ENCODE measurements at places on chromosomes 12 and 14.

GRCh38 chr14:45891417-45892080, 638.5 kb upstream of the MIS18BP1 start:
- no peak for DNase-seq
- no peak overlapping the region for H3K4me3 ChIP-seq
- H3K36me3 ChIP-seq: no peaks in the 10 kb centered on the region

DNA sequence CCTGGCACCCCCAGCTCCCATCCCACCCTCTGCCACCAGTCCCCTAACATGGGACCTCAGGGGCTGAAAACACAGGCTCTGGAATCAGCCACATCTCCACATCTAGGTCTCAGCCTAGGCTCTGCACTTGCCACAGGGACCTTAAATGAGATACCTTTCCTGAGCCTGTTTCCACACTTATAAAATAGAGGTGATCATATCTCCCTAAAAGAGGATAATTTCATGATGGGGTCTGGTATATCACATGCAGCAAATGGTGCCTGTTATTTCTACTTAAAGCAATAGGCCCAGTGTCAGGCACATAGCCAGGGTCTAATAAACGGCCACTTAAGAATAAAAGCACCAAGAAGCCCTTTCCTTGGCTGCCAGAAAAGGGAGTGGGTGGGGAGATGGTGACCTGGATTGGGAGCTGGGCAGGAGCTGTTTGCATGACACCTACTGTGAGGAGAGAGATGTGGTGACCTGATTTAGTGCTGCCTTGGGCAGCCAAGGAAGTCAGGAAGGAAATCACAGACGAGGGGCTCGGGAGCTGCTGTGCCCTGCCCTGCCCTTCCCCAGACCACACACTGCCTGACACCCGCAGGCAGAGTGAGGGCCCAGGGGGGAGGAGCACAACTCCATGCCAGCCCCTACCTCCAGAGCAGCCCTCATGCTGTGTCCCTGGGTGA, 71.2 kb downstream of the IRF2BPL start:
- DNase-seq: peak; percentile 27
- H3K27me3 ChIP-seq: no peaks in the 10 kb centered on the region
- peak overlapping the region; percentile 97 for H3K27ac ChIP-seq

DNA sequence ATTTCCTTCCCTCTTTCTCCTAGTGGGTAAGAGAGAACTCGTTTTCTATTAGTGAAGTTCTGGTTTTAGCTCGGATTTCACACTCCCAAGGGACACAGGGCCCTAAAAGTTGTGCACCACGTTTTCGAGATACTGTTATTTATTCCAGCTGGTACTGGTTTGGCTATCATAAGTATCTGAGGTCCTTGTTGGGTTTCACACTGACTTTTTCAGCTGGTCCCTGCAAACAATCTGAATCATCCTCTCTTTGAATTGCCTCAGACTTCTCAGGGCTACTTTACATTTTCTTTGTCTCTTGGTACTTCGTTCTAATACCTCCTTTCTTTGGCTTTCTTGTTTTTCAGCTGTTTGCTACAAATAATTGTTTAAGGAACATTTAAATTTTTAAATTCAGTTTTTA, 75.7 kb downstream of the SCN8A start:
- no peaks in the 10 kb centered on the region for H3K27me3 ChIP-seq
- DNase-seq: no peak
- no peaks in the 10 kb centered on the region for H3K36me3 ChIP-seq
- no peak overlapping the region for H3K4me3 ChIP-seq
- H3K4me1 ChIP-seq: no peaks in the 10 kb centered on the region

GRCh38 chr14:104091927-104092771, 6.6 kb downstream of the ASPG start:
- DNase-seq: no peak
- no peaks in the 10 kb centered on the region for H3K36me3 ChIP-seq
- H3K27ac ChIP-seq: no peak overlapping the region
- H3K4me1 ChIP-seq: peaks cover 4% of the 10 kb centered on the region
- no peaks in the 10 kb centered on the region for H3K27me3 ChIP-seq
- H3K4me3 ChIP-seq: no peak overlapping the region

GRCh38 chr12:130608132-130608531, 108.0 kb downstream of the RIMBP2 start:
- H3K27ac ChIP-seq: no peak overlapping the region
- H3K36me3 ChIP-seq: no peaks in the 10 kb centered on the region
- H3K4me3 ChIP-seq: no peak overlapping the region
